ENCODE measurements at places on chromosomes 2 and 18.
A peak's percentile ranks its signal among the peaks of the same experiment; 100 is the strongest.

- DNase-seq = no peak
Measured at GRCh38 chr2:237389831-237390230, 24.1 kb downstream of the COL6A3 start.

DNA sequence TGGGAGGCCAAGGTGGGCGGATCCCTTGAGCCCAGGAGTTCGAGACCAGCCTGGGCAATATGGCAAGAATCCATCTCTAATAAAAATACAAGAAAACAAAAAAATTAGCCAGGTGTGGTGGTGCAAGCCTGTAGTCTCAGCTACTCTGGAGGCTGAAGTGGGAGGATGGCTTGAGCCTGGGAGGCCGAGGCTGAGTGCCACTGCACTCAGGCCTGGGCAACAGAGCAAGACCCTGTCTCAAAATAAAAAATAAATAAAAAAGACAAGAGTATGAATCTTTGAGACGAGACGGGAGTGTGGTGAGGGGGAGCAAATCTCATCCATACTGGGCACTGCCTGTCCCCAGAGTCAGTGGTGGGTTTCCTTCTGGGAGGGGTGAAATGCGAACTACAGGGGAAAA is 12.2 kb downstream of the GPR17 start:
- no peak for DNase-seq

DNA sequence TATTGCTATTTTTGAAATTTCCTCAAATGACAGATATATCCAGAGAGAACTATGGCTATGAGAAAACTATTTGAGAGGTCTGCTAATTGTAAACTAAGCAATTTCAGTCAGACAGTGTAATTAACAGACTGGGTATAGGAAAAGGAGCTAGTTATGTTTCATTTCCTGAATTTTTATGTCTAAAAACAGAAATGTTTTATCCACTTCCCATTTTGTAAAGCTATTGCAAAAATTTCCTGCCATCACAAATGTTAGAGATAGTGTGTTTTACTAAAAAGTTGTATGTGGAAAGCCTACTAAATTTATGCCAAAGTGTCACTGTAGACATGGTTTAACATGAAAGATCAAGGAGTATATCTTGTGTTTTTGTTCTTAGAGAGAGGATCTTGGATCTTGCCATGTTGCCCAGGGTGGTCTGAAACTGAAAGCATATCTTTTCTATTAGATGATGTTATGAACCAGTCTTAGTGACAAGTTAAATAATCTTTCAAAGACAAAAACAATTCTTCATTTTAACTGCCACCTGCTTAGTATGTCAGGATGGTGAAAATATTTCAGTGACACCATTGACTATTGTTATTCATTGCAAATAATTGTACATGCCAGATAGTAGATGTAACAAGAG is 40.5 kb upstream of the ITPRID2 start:
- no peak for DNase-seq

GRCh38 chr2:235191486-235191885 is 239.7 kb downstream of the SH3BP4 start:
- no peak for DNase-seq

GRCh38 chr2:188495969-188496431 is 204.3 kb downstream of the GULP1 start:
- DNase-seq = no peak

GRCh38 chr2:120600335-120600734 is 135.3 kb upstream of the GLI2 start:
- no peak for DNase-seq

GRCh38 chr2:32745191-32745590 is 117.3 kb downstream of the TTC27 start:
- DNase-seq = no peak

DNA sequence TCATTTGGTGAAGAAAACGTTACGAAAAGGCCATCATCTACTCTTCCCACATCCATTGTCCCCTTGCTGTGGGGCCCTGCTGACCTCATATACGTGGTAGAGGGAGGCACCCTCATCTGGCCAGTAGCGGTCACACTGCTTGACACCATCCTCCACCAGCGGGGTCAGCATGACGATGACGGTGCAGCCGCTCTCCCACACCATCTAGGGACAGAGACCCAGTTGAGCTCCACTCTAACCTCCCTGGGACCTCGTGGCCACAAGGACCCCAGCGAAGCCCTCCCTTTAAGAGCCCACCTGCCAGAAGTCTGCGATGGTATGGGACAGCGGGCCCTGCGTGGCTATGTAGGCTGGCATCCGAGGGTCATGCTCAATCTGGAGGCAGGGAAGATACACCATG is 13.1 kb downstream of the PTPRN start:
- no peak for DNase-seq

DNA sequence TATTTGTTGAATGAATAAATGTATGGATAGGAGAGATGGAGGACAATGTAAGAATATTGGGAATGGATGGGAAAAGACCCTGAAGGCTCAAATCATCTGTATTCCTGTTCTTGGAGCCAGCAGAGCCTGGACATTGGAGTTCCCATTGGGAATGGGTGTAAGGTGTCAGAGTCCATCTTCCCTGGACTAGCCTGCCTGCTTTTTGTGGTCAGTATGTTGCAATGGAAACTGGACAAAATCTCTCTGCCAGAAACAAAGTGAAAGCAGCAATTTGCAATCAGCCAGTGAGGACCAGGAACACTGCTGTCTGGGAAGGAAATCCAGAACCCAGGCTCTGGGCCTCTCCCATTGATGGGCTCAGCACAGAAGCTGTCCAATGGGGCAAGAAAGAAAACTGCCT is 83.5 kb upstream of the SKOR2 start:
- DNase-seq = no peak

GRCh38 chr2:63831176-63831575 is 10.5 kb upstream of the UGP2 start:
- DNase-seq = no peak

DNA sequence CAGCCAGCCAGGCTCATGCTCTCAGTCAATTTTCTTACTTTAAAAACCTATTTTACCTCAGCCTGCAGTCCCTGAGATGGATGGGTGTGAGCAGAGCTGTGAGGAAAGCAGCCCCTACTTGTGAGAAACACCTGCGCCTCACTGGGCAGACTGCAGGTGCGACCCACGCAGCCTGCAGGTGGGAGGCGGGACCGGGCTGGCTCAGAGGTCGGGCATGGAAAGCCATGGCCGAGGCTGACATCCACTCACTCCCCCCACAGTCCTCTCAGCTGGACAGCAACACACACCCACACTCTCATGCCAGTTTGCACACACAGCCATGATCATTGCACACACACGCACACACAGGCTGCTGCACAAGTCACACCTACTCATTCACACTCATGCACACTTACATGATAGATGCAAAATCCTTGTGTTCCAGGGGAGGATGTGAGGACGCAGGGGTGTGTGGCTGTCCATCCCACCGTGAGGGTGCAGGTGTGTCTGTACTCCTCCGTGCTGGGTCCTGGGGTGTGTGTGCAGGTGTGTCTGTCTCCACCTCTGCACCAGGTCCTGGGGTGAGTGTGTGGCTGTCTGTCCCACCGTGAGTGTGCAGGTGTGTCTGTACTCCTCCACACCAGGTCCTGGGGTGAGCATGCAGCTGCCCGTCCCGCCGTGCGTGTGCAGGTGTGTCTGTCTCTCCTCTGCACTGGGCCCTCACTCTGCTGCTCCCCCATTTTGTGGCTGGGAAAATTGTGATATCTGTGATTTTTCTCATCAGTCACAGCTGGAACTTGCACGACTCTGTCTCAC is 166.5 kb downstream of the RTP5 start:
- DNase-seq = no peak

GRCh38 chr2:64177315-64177714 is 33.1 kb upstream of the PELI1 start:
- no peak for DNase-seq

DNA sequence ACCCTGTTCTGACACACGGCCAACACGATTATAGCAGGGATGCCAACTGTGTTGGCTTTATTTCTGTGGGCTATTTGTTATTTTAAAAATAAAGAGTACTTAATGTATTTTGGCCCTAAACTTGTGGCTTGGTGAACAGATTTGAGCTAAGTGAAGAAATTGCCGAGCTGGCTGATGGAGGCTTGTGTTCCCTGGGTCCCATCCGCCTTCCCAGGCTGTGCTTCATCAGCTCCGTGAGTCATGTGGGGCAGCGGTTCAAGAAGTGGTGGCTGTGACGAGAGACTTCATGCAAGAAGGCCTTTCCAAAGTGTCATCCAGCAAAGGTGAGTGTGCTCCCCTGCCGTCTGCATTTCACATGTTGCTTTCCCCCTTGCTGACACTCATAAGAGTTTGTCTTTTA is 73.6 kb upstream of the NCK2 start:
- no peak for DNase-seq

GRCh38 chr2:214310319-214310718 is 100.5 kb upstream of the VWC2L start:
- no peak for DNase-seq

GRCh38 chr2:232523402-232523681 is 2.6 kb upstream of the CHRND start:
- DNase-seq = no peak

GRCh38 chr2:2847209-2847676 is 516.2 kb upstream of the MYT1L start:
- peak; percentile 40 for DNase-seq

GRCh38 chr18:39232937-39233336 is 1667.3 kb upstream of the CELF4 start:
- no peak for DNase-seq

- no peak for DNase-seq
Measured at GRCh38 chr18:40357536-40357935, 1597.5 kb upstream of the PIK3C3 start.

DNA sequence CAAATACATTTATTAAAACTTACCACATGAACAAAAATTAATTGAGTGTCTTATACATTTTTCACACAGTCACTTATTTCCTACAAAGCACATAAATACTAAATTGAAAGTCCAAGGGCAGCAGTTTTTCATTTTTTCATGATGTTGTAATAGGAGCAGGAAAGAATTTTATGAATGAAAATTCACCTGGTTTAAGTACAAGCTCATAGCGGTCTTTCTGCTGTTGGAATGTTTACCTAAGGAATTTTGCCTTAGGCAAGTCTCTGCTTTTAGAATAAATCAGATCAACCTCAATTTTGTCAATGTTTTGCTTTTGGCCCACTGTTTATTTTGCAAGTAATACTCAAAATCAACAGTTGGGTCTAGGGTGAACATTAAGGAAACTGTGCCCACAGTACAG is 40.0 kb downstream of the ETAA1 start:
- DNase-seq = no peak

DNA sequence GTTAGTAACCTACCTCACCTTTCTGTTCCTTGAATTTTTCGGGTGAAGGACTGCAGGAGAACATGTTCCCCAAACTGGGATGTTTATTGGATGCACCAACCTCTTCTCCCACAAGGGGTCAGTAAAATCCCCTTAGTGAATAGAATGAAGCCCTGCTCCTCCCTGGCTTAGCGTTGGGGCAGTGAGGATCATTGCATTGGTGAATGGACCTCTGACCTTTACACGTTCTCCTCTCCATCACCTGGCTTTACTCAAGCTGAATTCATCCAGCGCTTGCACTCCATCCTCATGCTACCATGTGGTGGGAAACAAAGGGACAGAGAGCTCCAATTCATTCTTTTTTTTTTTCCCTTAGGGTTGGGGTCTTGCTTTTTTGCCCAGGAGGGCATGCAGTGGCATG is 157.2 kb downstream of the MIB1 start:
- DNase-seq = no peak

GRCh38 chr2:101811226-101812015 is 113.9 kb downstream of the MAP4K4 start:
- no peak for DNase-seq

DNA sequence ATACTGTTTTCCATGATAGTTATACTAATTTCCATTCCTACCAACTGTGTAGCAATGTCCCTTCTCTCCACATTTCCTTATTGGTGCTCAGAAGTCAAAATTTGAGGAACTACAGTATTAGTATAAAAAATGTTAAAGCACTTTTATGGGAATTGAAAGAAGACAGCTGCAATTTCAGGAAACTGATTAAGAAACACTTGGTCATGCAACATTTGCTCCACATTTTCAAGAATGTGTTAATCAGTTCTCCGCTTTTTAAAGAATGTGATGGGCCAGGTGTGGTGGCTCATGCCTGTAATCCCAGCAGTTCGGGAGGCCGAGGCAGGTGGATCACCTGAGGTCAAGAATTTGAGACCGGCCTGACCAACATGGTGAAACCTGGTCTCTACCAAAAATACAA is 33.6 kb upstream of the MGAT4A start:
- no peak for DNase-seq

DNA sequence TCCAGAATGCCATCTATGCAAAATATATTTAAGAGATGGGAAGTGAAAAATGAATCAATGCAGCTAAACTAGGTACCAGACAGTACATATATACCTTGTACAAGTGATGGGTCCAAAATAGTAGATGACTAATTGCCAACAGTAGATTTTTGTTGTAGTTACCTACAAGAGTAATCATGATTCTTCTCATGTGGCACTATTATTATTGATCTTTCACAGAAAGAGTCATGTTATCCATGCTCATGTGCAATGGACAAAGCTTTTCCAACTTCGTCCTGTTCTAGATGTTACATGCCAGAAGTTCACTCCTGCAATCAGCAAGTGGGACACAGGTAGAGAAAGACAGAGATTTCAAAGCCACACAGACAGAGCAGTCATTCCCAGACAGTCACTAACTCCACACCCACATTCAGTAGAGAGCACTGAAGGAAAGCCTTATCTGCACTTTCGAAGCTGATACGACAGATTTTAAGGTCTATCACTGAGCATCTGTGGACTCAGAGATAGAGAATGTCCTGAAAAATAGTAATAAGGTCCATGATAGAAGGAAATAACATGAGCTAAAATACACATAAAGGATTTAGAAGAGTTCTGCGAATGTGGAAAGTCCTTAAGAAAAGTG is 101.6 kb upstream of the ITPRID2 start:
- no peak for DNase-seq

- no peak for DNase-seq
Measured at GRCh38 chr18:13470516-13471197, 252.1 kb downstream of the LDLRAD4 start.

DNA sequence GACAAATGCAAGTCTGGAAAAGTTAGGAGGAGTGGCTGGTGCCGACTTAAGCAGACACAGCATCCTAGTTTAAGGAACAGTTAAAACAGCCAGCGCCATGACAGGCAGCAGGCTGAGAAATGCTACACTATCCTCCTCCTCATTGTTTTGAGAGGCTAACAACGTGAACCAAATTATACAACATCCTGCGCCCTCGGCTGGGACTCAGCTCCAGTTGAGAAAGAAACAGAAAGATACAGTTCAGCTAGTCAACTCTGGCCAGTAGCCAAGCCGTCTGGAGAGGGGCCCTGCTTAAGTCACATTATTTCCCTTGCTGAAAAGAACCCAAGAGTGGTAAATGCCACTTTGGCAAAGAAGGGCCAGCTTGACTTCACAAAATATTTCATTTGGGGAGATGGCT is 90.2 kb downstream of the BCL11A start:
- no peak for DNase-seq

GRCh38 chr2:112217854-112218253 is 37.0 kb downstream of the ZC3H8 start:
- no peak for DNase-seq

DNA sequence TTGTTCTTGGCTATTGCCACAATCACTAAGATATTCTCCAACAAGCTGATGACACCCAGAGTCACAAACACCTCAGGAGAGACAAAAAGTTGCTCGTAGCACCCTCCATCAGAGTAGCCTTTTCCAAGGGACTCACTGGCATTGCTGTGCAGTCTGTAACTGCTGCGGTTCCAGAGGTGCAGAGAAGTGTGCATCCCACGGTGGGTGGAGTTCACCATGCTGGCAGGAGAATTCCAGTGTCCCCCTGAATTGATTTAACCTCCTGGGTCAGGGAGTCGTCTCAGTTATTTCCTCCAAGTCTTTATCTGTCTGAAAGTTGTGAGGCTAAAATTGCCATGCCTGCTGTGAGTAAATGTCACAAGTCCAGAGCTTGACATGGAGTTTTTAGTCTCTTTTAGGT is 443 bp downstream of the MC4R start:
- no peak for DNase-seq
